HCT116 (cell line): ENCODE measurements at places on chromosomes 6 and 20. TPM values are rescaled to one million over a fixed set of nuclear protein-coding genes. Genes with fewer than 3 reads are reported as not detected.

The OR2H2 gene
- not detected for total RNA-seq

- DNase-seq, result no peak
These were observed 34.7 kb upstream of the GSTA4 start for GRCh38 chr6:53029761-53030160.

The CRISP2 gene
- total RNA-seq, result not detected

The RAMACL gene
- total RNA-seq, result 0.15 TPM

DNA sequence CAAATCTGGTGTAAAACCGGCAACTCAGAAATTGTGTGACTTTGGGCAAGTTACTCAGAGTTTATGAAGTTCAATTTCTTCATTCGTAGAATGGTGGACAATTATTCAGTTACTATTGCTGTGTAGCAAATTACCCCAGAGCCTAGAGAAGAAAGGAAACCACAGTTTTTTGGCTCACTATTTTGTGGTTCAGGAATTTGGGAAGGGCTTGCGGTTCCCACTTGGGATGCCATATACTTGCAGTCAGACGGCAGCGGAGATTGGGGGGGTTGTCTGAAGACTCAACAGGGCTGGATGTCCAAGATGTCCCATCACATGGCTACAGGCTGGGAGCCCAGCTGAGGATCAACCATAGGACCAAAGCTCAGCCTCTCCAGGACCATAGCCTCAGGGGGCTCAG is 108.1 kb downstream of the PCSK2 start:
- DNase-seq, result no peak

DNA sequence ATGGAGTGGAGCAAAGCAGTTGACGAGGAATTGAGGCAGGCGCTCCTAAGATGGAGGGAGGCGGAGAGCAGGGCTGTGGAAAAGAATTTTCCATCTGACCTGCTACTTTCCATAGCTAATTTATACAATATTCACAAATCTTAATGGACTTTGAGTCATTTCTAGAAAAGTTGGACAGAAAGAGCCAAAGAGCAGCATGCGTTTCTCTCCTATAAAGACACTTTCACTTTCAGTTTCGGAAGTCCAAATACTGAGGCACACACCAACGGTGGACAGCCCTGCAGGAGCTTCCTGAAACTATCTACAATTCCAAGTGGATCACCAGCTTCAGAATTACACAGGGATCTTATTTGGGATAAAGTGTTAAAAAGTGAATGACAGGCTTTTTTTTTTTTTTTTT is 43.5 kb downstream of the PANK2 start:
- no peak for DNase-seq

GRCh38 chr6:158160932-158161539 is 7.0 kb downstream of the SERAC1 start:
- no peak for DNase-seq

DNA sequence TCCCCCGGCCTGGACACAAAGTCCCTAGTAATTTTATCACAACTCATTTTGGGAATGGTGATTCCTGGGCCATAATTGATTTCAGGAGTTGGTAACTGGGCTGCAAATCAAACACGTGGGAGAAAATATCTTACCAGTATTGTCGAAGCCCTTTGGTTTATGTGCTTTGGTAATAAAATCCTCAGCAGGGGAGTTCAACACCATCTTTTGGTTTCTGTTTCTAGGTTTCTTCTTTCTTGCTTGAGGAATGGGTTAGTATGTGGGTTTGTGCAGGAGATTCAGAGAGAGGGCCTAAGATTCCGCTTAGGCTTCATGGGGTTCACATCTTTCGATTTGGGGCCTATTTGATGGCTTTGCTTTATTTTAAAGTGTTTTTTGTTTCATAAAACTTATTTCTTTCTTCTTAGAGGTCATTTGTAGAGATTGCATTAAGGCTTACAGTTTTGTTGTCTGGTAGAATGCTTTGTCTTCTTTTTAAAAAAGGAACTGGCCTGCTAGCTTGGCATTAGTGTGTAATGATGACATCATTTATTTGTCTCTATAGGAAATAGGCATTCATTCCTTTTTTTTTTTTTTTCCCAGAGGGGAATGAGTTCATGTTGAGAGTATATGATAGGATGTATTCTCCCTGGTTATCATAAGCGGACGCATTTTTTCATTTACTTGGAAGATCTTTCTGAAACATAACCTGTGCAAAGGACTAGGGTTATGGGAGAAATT is 45.8 kb downstream of the CYP24A1 start:
- no peak for DNase-seq

- no peak for DNase-seq
These were observed 88.0 kb upstream of the TULP1 start for GRCh38 chr6:35600659-35601125.

DNA sequence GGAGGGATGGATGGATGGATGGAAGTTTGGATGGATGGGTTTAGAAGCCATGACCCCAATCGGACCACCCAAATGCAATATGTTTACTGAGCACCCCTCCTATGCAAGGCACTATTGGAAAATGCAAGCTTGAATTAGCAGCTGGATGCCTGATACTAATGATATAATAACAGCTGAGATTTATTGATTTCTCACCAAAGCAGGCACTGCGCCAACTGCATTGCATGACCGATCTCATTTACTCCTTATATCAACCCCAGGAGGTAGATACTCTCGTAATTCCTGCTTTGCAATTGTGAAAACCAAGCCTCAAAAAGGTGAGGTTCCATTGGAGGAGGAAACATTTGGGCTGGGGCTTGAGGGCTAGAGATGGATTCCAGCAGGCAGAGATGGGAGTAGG is 89.7 kb downstream of the KCNB1 start:
- DNase-seq, result no peak

- no peak for DNase-seq
These were observed 42.2 kb upstream of the STK35 start for GRCh38 chr20:2059411-2059810.

The CCR6 gene
- not detected for total RNA-seq

GRCh38 chr20:2108987-2109386 is 7.4 kb downstream of the STK35 start:
- DNase-seq, result peak; percentile 7

DNA sequence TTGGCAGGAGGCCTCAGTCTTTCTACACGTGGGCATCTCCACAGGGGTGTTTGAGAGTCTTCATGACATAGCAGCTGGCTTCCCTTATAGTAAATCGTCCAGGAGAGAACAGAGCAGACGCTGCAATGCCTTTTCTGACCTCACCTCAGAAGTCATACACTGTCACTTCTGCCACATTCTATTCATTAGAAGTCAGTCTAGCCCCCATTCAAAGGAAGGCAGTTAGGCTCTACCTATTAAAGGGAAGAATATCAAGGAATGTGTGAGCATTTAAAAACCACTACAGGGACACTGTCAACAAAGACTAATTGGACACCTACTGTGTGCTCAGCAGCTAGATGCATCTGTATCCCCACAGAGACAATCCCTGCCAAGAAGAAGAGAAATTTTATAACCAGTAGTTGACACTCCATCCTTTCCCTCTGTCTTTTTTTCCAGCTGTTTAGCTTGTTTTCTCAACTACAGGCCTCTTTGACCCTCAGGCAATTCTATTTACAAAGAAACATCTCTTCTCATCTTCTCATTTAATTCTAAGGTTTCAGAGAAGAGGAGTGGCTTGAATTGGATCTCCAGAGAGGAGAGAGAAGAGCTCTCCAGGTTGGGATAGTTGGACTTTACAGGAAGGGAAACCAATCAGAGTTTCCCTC is 18.6 kb downstream of the ARMC12 start:
- DNase-seq, result no peak

DNA sequence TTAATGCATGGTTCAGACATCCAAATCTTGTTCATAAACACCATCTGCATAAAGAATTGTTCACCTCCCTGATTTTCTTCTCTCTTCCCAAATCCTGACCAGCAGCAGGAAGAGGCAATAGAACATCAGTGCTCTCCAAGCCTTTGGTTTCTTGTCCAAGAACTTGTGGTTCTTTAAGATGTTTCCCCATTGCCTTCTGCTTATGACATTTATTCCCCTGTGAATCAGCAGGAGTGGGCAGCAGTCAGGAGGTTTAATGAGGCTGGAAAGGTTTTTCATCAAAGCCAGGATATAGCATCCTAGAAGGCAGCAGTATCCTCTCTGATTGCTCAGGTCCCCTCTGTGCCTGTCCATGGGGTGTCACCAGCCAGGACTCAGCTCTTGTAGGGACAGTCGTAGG is 5.3 kb downstream of the HDDC2 start:
- no peak for DNase-seq

The ASIP gene
- not detected for total RNA-seq

- peak; percentile 39 for DNase-seq
These were observed 78.4 kb downstream of the GMPR start for GRCh38 chr6:16316741-16317251.

DNA sequence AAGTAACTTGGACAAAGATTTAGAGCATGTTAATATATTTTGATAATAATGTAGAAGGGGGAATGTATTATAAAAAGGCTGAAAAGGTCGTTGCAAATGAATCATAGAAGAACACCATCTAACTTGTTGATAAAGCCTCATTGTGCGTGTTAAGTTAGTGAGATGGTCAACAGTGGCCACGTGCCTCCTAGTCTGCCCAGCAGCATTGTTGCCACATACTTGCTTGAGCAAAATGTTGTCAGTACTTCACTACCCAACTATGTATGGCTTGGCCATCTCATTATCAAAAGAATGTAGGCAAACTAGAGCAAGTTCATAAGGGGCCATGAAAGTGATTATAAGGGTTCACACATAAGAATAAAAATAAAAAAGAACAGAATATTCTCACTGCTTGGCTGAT is 84.6 kb downstream of the PHACTR1 start:
- no peak for DNase-seq

The PSORS1C2 gene
- total RNA-seq, result not detected

The PSMA7 gene
- 364 TPM for total RNA-seq

DNA sequence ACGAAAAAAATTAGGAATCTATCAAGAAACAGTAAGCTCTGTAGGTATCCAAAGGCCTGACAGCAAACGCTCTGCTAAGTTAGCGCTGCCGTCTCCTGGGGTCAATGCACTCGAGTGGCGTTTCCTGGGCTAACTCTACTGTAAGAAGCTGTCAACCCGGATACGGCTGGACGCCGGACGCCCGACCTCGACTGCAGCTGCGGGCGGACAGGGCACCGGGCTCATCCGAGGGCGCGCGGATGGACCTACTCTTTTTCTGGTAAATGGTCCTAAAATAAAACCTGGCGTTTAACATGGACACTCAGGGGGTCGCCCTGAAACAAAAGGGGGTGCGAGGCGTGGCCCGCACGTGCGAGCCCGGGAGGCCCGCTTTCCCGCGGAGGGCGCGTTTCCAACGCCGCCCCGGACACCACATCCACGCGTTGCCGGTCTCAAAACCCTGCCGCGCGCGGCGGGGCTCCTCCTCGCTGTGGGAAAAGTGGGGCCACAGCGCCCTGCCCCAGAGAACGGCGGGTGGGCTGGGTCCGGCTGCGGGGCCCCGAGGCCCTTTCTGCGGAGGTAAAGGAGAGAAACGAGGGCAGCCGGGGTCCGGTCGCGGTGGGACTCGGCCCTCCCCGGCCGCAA is 537 bp downstream of the TCP1 start:
- DNase-seq, result no peak

The HSD17B8 gene
- total RNA-seq, result 22.0 TPM

DNA sequence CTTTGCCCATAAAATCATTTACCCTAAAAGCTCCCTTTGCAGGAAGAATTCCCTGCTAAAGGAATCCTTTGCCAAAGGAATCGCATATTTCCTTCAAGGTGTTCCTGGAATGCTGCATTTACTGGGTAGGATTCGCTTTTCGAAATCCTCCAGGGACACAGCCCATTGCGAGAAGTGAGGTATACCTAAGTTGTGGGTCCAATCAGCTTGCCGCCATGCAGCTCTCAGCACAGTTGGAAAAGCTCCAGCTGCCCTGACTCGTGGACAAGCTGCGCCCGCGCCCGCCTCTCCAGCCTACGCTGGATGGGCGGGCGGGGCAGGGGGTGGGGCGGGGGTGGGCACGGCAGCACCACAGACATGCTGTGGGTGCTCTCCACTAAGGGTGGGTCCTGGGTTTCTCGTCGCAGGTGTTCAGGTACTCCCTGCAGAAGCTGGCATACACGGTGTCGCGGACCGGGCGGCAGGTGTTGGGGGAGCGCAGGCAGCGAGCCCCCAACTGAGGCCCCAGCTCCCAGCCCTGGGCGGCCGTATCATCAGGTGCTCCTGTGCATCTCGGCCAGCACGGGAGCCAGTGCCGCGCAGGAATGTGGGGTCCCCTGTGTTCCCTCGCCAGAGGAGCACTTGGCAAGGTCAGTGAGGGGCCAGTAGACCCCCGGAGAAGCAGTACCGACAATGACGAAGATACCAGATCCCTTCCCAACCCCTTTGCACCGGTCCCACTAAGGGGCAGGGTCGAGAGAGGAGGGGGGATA is 1.4 kb downstream of the NNAT start:
- no peak for DNase-seq

DNA sequence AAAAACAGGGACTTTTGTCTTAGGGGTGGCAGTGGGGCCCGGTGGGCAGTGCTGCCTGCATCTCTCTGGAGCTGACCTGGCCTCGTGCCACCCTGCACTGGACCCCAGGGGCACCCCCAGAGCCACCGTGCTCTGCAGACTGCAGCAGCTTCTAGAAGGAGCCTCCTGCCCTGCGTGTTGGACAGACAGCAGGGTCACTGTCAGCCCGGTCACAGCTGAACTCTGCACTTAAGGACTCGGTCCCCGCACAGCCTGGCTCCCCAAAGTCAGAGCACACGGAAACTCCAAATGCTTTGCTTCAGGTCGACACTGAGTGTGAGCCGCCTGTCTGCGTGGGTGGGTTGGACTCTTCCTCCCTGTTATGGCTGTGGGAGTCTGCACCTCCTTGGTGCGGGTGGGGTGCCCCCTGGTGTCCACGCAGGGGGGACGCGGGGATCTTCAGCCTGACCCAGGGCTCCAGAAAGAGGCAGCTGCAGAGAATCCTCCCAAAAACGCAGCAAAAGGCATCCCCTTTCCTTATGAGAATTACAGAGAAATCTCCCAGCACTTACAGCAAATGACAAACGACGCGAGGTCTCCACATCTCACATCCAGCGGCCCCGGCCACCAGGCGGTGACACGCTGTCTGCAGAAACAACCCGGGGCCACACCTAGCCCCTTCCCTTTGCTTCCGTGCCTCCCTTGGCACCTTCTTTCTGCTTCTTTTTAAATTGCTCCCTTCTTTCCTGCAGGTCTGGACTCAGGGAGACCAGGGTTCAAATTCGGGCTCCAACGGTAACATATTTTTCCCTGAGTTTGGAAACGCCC is 36.3 kb upstream of the DACT2 start:
- DNase-seq, result peak; percentile 10

DNA sequence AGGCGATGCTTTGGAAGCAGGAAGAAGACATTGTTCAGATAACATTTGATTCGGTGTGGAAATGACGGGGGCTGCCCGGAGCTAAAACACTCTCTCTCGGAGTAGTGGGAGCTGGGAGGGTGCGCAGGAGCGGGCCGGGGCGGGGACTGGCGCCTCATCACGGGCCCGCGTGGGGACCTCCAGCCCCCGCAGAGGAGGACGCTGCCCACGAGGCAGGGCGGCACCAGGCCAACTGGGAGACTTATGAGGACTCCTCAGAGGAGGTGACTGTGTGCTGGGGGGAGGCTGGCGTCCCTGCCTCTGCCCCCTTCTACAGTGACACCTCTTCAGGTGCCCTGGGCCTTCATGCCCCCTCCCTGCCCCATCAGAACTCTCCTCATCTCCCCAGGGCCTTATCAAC is 15.2 kb downstream of the DDO start:
- DNase-seq, result no peak

GRCh38 chr6:31927242-31927862 is at the start of gene C2:
Gene C2 (plus strand): TSS chr6:31927717. CDS start chr6:31927753, 36 bp downstream.
- DNase-seq, result no peak
